ENCODE measurements at places on chromosomes 5 and 9.

GRCh38 chr5:117143406-117143805 lies 568.8 kb upstream of the SEMA6A start:
- no peak for DNase-seq

DNA sequence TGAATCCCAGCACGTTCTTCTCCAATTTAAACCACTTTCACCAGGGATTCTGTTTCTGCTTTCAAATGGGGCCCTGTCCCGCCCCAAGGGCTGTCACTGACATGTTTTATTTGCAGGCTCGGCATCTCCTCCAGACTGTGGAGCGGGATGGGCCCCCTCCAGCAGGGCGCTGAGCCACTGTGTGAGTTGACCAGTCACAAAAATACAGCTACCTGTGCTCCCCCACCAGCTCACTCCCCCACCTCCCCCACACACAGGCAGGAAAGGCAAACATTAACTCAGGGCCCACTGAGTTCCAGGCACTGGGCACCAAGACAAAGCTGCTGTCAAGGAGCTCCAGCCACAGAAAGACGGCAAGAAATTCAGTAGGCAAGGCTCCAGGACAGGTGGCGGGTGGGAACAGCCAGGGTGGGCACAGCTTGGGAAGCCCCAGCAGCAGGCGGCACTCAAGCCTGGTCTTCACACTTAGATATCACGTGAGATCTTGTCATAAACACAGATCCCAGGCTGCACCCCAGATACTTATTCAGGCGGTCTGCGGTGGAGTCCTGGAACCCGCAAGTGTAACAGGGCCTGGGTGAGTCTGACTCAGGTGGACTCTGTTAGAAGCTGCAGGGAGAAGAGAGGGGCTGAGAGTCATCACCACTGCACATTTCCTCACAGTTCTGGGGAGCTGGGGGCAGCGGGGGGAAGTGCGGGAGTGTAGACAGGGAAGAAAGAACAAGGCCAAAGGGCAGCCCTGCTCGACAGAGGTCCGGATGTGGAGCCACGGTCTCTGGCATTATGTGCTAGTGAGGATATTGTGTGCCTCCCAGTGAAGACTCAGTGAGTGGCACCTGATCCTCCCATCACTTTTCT lies 44.7 kb downstream of the OR2V1 start:
- DNase-seq = no peak

GRCh38 chr5:17680737-17681136 lies 46.5 kb downstream of the TAF11L14 start:
- no peak for DNase-seq

- no peak for DNase-seq
These were observed 36.5 kb upstream of the HSPA9 start for GRCh38 chr5:138611678-138612218.

- no peak for DNase-seq
These were observed 506.8 kb downstream of the NFIB start for GRCh38 chr9:13807118-13807517.

DNA sequence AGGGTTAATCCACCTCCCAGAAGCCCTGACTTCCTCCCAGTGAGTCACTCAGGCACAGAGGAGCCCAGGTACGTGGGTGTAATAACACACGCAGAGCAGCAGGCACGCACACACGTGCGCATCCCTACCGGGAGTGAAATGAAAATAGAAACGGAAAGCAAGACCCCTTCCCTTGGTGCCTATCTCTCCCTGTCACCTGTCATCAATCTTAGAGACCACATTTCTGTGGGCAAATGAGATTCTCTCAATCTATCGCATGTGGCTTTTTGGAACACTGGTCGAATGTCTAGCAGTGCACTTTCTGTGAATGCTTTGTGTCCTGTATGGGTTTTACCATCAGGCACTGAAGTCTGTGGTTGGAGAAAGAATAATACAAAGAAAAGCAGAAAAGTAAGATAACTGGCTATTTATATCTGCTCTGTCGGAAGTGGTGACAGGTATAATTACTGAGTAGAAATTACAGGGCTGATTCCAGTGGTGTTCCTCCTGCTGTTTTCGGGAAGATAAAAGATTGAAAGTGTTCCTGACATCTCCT lies 137.7 kb upstream of the GRIA1 start:
- DNase-seq = peak; percentile 14

GRCh38 chr9:31236344-31236743 lies 1148.1 kb upstream of the ACO1 start:
- no peak for DNase-seq

- DNase-seq = peak; percentile 64
These were observed 6.1 kb upstream of the DPM2 start for GRCh38 chr9:127943731-127944144.

- DNase-seq = no peak
These were observed 265.2 kb upstream of the RASA1 start for GRCh38 chr5:87002485-87002884.

GRCh38 chr9:7974335-7974960 lies 174.9 kb upstream of the DMAC1 start:
- peak; percentile 15 for DNase-seq

DNA sequence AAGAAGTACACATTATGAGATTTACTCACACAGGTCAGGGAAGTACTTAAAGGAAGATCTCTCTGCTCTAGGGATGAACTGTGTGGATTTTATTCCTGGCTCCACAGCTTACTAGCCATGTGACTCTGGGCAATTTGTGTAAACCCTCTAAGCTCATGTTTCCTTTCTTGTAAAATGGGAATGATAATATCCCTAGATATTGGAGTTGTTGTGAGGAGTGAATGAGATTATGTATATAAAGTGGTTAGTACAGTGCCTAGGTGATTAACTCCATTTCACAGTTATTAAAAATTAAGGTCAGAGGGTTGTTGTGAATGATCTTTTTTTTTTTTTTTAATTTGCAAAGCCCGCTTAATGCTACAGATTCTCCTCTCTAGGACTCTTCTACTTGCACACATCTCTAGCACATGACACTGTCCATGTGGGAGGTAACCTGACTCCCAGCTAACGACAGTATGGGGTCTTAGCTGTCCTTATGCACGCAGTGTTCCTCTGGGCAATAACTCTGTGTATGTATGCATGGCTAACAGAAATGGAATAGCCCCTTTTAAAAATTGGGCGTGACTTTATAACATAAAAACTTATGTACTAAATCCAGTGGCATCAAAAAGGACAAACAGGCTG lies 23.9 kb upstream of the MYOT start:
- no peak for DNase-seq

DNA sequence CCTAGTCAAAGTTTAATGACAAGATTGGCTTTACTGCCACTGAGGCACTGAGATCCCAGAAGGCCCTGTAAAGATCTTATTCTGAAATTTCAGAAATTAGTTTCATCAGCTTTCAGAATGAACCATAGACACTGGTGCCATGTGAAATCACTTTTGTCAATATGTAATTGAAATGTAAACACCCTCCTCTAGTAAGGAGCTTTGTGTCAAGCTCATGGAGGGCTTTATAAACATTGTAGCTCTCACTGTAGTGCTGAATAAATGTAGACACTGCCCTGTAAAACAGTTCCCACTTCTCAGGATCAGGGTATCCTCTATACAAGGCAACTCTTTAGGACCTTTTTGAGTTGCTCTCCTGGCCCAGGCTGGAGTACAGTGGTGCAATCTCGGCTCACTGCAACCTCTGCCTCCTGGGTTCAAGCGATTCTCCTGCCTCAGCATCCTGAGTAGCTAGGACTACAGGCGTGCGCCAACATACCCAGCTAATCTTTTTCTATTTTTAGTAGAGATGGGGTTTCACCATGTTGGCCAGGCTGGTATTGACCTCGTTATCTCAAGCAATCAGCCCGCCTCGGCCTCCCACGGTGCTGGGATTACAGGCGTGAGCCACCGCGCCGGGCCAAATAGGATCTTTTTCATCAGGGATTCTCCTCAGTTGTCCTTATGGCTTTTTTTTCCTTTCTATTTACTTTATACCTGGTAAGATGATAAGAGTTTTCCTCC lies 1823.9 kb upstream of the CDH9 start:
- no peak for DNase-seq
